K562 (cell line): ENCODE measurements at places on chromosomes 11 and 22. TPM values are rescaled to one million over a fixed set of nuclear protein-coding genes. Genes with fewer than 3 reads are reported as not detected.

Gene UBQLN3
- total RNA-seq = 0.07 TPM in 1 of 2 replicates, not detected in the other

Gene SMC1B
- not detected in 2 replicates for total RNA-seq

Gene ZNF280B
- total RNA-seq = 18.7 and 20.0 TPM in 2 replicates

Gene TMEM109
- 69.8 and 79.0 TPM in 2 replicates for total RNA-seq

DNA sequence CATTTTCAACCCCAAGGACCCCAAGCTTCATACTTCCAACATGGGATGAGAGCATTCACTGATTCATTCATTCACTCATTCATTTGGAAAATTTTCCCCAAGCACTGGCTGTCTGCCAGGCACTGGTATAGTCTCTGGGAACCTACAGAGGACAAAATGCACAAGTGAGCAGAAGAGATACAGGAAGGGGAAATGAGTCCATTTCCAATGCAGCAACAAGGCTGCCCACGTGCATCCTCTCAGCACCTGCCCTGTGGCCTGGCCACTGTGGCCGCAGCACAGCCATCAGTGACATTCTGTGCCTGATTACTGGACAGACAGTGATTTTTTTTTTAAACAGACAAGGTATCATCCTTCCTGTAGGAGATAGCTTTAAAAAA is 96.0 kb upstream of the PITPNB start:
- H3K4me1 ChIP-seq = peaks cover 4% of the 10 kb centered on the region
- no peak overlapping the region for H3K4me3 ChIP-seq
- H3K36me3 ChIP-seq = no peaks in the 10 kb centered on the region
- no peak overlapping the region for H3K27ac ChIP-seq

DNA sequence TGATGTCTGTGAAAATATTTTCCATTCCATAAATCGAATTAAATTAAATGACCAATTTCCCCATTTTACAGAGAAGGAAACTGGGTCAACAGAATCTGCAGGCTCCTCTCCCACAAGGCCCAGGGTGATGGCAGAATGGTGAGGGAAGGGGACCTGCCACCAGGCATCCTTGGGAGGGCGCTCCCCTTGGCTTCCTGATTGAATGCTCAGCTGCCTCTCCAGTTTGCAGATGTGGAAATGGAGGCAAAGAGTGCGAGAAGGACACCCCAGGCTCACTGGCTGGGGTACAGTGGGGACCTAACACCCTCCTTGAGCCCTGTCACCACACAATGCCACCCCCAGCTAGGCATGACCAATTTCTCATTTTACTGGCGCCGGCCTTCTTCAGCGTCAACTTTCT is 28.5 kb upstream of the CSNK1E start:
- DNase-seq = no peak
- H3K4me1 ChIP-seq = no peaks in the 10 kb centered on the region; the same call in 2 of the 3 replicates
- H3K36me3 ChIP-seq = no peaks in the 10 kb centered on the region
- H3K27ac ChIP-seq = no peak overlapping the region

GRCh38 chr11:66800720-66801428 is 42.4 kb upstream of the RCE1 start:
- no peaks in the 10 kb centered on the region for H3K4me1 ChIP-seq
- H3K4me3 ChIP-seq = no peak overlapping the region
- H3K27me3 ChIP-seq = no peaks in the 10 kb centered on the region
- no peaks in the 10 kb centered on the region for H3K36me3 ChIP-seq
- no peak overlapping the region for H3K27ac ChIP-seq

- no peak overlapping the region for H3K27ac ChIP-seq
- no peak overlapping the region for H3K4me3 ChIP-seq
- DNase-seq = peak; percentile 26
- no peaks in the 10 kb centered on the region for H3K27me3 ChIP-seq
Observed at GRCh38 chr22:30447656-30448055, 22.1 kb downstream of the MTFP1 start.

DNA sequence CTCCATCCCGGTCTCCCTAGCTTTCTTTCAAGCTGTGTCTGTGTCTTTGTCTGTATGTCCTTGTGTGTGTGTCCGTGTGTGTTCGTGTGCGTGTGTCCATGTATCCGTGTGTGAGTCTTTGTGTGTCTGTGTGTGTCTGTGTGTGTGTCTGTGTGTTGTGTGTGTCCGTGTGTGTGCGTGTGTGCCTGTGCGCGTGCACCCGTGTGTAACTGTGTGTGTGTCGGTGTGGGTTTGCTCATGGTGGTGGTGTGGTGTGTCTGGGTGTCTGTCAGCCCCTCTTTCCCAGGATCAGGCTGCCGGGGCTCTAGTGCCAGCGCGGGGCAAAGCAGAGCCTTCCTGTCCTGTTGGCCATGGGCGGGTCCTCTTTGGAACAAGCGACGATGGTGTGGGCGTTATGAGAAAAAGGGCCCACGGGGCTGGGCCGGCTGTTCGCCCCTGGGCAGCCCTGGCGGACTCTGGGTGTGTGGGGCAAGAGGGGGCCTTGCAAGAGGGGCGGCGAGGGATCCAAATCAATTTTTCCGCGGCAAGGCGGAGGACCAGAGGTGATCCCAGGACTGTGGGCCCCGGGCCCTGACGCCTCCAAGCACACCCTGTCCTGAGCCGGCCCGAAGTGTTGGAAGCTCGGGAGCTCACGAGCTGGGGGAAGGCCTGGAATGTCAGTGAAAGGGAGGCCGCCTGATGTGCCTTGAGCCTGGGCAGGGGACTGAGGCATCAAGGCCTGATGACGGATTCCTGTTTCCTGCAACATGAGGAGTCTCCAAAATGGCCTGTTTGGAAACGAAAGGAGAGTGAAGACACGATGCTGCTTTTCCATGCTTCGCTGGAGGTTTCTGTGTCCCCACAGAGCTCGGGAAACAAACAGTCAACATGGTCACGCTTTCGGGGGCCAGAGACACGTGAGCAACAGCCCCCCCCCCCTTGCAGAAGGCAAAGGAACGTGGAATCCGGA is 3929.2 kb upstream of the OR11H1 start:
- no peak overlapping the region for H3K27ac ChIP-seq
- no peak for DNase-seq
- no peaks in the 10 kb centered on the region for H3K36me3 ChIP-seq
- H3K4me1 ChIP-seq = no peaks in the 10 kb centered on the region
- H3K27me3 ChIP-seq = no peaks in the 10 kb centered on the region

DNA sequence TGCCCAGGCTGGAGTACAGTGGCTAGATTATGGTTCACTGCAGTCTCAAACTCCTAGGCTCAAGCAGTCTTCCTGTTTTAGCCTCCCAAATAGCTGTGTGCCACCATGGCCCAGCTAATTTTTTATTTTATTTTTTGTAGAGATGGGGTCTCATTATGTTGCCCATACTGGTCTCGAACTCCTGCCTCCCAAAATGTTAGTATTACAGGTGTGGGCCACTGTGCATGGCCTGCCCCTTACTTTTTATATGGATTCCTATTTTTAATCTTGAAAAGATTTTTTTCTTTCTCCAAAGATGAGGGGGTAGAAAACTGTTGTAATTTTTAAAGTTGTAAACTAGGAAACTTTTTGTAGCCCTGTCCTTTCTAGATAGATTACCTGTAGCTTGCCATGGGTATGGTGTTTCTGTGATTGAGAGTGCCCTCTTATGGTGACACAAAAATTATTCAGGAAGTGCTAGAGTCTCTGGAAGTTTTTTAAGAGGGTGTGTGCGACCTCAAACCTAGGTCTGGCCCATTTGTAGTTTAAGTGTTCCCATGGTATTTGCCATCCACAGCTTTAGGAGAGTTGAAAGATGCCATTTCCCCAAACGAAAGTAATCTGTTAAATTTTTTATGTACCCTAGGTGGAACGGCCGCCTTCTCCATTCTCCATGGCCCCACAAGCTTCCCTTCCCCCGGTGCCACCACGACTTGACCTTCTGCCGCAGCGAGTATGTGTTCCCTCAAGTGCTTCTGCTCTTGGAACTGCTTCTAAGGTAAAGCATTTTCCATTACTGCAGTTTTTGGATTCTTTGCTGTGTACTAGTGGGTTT is 32.4 kb downstream of the MCAM start:
- H3K4me3 ChIP-seq = no peak overlapping the region
- peaks cover 3% of the 10 kb centered on the region; the same call in 1 of the 3 replicates for H3K4me1 ChIP-seq
- no peaks in the 10 kb centered on the region for H3K27me3 ChIP-seq
- no peak overlapping the region; the same call in 2 of the 3 replicates for H3K27ac ChIP-seq

DNA sequence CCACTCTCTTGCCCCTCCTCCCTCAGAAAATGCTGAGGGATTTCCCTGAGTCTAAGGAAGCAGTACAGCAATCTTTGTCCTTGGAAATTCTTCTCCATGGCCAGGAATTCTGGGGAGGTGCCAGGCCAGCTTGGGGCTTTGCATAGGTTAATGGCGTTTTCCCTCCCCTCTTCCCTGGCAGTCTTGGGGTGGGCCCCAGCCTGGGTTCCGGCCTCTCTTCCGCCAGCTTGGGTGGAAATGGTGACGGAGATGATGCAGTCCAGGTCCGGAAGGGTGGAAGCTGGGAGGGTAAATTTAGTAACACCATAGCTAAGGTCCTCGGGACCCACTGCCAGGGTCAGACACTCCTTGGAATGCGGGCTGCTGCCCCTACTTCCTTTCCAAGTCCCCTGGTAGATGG is 5.0 kb downstream of the PHLDB1 start:
- no peak for DNase-seq
- H3K4me1 ChIP-seq = peaks cover 12% of the 10 kb centered on the region
- H3K27me3 ChIP-seq = no peaks in the 10 kb centered on the region
- no peak overlapping the region for H3K27ac ChIP-seq
- H3K36me3 ChIP-seq = peaks cover 22% of the 10 kb centered on the region

GRCh38 chr22:25346859-25347751 is 127.7 kb downstream of the CRYBB2 start:
- H3K36me3 ChIP-seq = peaks cover 17% of the 10 kb centered on the region; the same call in 2 of the 3 replicates
- no peak overlapping the region for H3K27ac ChIP-seq
- H3K27me3 ChIP-seq = no peaks in the 10 kb centered on the region
- DNase-seq = no peak
- H3K4me1 ChIP-seq = no peaks in the 10 kb centered on the region
- no peak overlapping the region for H3K4me3 ChIP-seq
